Stimulated activated CD8-positive, alpha-beta memory T cell treated with anti-CD3 and anti-CD28 coated beads, Interleukin-7, amount 100 ng/mL, for 1 hour (primary cell): ENCODE measurements at places on chromosomes 3 and 15.

GRCh38 chr3:11037241-11037873 is 44.8 kb downstream of the SLC6A1 start:
- no peak for DNase-seq

DNA sequence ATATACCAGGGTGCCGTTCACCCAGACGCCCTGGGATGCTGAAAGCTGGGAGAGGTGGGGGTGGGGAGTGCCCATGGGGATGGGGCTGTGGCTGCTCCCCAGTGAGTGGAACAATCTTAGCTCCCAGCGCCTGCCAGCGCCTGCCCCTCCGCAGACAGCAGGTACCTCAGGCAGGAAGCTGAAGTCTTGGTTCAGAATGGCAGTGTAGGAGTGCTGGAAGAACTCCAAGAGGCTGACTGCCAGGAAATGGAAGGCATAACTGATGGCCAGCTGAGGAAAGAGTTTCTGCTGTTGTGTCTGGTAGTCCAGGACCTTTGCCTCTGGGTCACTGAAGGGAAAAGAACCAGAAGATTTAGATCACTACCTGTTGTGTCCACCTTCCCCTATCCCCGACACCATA is 8.4 kb downstream of the ACOX2 start:
- DNase-seq = no peak

DNA sequence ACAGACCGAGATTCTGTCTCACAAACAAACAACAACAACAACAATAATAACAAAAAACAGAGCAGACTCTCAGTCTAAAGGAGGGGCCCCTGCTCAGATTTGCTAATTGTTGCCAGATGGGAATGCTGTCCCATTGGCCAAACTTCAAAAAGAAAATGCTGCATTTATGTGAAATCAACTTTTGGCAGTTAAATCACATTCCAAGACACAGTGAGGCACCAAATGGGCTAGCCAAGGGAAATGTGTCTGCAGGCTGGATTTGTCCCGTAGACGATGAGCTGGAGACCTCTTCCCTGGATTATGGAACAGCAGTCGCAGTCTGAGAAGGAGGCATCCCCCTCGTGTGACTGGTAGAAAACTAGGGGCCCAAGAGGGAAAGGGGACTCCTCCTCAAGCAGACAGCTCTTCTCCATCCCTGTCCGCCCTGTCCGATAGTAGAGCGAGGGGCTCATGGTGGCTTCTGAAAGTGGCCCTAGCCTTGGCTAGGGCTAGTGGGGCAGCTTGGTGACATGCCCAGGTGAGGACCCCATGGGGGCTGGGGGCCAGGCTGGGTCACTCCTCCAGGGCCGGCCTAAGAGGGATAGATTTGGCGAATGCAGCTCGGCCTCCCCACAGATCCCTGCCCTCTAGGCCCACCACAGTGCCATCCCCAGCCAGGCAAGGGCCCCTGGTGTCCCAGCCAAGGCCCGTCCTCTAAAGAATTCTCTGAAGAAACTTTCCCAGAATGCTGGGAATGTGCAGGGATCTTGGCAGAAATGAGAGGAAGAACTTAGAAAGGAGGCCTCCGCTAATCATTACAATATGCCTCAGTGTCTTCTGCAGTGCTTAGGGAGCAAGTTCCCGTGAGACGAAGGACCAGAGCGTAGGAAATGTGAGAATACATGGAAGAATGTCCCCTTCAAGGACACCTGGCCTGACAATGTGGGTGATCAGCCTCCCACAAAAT is 2.0 kb downstream of the SLC22A14 start:
- no peak for DNase-seq

DNA sequence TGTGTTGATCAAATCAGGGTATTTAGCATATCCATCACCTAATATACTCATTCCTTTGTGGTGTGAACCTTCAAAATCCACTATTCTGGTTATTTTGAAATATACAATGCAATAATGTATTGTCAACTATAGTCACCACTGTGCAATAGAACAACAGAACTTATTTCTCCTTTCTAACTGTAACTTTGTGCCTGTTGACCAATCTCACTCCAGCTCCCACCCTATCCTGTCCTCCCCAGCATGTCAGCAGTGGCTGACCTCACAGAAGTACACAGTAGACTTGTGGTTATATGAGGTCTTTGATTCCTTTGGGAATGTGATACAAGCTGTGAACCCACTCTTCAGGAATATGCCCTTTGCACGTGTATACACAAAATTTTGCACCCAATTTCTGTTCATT is 64.2 kb downstream of the ECT2 start:
- no peak for DNase-seq

DNA sequence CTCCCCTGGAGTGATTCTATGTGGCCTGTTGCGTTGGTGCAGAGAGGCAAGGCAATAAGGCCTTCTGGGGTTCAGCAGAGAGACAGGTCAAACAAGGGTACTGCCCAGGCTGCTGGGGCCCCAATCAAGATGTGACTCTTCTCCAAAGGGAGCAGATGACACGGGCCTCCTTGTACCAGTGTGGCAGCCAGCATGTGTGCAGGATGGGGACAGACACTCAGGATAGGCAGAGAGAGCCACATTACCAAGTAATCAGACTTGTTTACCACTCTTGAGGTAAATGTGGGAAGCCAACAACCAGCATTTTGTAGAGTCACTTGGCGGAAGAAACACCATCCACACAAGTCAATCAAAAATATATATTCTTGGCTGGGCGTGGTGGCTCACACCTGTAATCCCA is 95.3 kb upstream of the DLG1 start:
- DNase-seq = no peak

GRCh38 chr3:194257151-194257621 is 93.9 kb downstream of the CPN2 start:
- DNase-seq = no peak

DNA sequence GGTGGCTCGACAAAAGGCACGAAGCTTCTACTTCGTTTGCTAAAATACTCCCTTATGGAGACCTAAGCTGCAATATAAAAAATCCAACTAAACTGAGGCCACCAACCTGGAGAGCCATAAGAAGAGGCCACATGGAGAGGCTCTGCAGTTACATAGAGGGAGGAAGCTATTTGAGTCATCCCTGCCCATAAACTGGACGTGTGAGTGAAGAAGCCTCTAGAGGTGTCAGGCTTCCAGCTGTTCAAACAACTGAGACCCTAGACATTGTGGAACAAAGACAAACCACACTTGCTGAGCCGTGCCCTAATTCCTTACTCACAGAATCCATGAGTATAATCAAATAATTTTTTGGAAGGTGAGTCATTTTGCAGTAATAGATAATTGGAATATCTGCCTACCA is 50.2 kb upstream of the GMNC start:
- no peak for DNase-seq

- DNase-seq = no peak
These were observed 164.1 kb downstream of the STXBP5L start for GRCh38 chr3:121072133-121072532.

DNA sequence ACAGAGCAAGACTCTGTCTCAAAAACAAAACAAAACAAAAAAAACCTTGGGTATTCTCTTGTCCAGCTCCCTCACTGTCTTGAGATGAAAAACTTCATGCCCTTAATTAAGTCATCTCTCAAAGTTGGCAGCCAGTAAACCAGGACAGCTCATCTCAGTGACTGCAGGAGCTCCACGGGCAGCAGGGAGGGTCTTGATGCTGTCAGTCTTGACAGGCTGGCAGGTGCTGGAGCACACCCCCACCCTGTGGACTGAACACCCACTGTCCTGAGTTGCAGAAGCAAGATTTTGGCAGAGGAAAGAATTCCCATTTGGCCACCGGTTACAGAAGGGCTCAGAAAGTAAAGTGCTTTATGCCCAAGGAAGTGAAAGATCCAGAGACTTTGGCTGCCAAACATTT is 8.0 kb downstream of the DNAJA4 start:
- DNase-seq = no peak

GRCh38 chr15:67185051-67185450 is 69.4 kb downstream of the AAGAB start:
- no peak for DNase-seq

DNA sequence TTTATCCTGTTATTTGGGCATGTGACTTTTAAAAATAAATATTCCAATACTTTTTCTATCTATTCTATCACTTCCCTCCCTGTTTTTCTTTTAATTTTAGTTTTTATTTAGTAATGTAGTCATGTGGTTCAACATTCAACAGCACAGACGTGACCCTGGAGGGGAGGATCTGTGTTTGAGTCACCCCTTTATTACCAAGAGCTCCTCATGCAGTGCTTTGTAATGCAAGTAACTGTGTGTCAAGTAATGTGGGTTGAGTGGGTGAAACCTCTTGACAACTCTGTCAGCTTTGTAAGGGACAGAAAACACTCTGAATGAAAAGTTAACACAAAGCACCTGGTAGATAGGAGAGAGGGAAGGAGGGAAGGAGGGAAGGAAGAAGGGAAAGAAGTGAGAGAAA is 89.7 kb upstream of the FGF12 start:
- DNase-seq = no peak

- no peak for DNase-seq
These were observed 572.3 kb downstream of the MAGI1 start for GRCh38 chr3:65466300-65466988.
